Astrocyte of the spinal cord (primary cell): ENCODE measurements at places on chromosomes 16 and 17.

DNA sequence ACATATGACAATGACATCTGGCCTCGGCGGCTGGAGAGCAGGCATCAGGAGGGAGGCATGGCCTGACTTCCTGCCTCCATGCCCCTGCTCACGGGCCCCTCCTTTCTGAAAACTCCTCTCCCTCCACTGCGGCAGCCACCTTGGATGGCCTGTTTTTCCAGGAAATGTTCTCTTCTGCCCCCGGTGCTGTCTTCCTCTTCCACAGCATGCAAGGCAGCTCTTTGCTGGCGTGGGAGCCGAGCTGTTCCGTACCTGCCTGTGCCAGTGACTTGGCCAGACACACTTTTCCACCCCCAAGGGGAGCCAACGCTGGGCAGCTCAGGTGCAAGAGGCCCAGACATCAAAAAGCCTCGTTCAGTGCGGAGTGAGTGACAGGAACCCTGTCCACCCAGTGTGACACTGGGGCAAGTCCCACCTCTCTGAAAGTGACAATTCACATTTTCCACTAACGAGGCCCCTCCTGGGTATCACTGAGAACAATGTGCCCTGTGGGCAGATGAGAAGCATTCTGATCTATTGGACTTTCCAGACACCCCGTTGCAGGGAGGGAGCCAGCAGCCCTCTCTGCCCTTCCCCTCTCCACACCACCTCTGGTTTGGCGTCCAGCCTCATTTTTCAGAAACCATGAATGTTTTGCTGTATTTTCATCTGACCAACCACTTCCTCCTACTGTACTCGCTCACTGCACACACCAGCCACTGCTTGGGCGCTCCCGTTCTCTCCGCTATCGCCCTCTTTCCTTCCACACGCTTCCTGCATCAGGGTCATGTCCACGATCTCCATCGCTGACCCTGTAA, 31.2 kb downstream of the NSMCE1 start:
- peak; percentile 35 for DNase-seq

DNA sequence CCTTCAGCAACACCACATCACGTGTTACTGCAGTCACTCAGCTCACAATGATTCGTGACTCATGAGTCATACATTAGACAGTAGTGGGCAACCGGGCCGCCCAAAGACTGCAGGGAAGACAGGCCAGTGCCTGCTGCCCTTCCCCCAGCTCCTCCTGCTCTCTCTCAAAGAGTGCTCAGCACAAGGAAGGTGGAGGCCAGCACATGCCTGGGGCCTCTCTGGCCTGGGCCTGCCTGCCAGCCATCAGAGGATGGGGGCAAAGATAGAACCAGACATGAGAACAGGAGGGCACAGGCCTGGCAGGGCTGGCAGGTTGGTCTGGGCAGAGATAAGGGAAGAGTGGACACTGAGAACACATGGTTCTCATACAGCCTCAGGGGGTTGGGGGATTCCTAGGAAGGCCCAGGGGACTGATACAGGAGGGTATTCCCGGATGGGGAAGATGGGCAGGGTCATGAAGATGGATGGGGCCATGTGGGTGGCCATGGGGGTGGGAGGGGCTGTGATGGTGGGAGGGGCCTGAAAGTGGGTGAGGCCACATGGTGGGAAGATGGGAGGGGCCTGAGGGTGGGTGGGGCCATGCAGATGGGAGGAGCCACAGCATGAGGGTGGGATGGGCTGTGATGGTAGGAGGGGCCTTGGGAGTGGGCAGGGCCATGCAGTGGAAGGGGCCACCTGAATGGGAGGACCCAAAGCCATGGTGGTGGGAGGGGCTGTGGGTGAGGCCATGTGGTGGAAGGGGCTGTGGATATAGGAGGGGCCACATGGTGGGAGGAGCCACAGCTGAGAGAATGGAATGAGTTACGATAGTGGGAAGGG, 29.0 kb downstream of the KATNB1 start:
- DNase-seq = peak; percentile 76

DNA sequence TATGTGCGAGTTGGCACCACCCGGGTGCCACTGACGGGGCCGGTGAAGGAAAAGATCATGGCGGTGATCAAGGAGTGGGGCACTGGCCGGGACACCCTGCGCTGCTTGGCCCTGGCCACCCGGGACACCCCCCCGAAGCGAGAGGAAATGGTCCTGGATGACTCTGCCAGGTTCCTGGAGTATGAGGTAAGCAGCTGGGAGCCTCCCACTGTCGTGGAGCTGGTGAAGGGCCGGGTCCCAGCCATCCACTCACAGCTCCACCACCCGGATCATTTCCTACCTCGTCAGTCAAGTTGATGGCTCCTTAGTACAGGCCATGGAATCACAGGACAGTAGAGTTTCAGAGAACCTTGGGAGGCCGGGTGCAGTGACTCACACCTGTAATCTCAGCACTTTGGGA, 20.0 kb downstream of the ATP2A1 start:
- DNase-seq = no peak

GRCh38 chr17:13874817-13875216, 194.5 kb upstream of the COX10 start:
- DNase-seq = no peak

GRCh38 chr17:65707780-65708179, 146.3 kb upstream of the AXIN2 start:
- peak; percentile 35 for DNase-seq

DNA sequence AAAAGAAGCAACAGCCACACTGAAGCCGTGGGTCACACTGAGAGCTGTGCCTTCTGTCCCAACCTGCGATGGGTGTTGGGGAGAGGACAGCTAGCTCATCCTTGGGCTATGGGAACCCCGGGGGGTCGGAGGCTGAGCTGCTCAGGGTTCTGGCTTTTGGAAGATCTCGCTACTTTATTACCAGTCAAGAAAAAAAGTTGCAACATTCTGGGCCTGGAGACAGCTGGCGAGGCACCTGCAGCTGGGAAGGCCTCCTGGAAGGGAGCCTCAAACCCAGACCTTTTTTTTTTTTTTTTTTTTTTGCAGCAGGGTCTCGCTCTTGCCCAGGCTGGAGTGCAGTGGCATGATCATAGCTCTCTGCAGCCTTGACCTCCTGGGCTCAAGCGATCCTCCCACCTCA, 24.9 kb downstream of the TPSD1 start:
- no peak for DNase-seq

DNA sequence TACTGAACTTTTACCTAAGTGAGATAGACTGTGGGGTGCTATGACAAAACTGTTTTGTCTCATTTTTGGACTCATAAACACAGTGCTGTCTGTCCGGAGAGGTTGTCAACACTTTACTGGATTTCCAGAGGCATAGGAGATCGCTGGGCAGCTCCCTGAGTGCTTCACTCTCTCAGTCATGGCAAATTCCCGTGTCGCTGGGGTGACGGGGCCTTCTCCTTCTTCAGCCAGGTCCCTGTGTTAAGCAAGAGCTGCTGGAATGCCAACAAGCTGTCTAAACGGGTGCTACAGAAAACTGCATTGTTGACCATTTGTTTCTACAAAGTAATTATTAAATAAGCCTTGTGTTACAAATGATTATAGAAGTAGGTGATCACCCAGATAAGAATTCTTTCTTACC, 141.6 kb downstream of the DNAH9 start:
- no peak for DNase-seq

DNA sequence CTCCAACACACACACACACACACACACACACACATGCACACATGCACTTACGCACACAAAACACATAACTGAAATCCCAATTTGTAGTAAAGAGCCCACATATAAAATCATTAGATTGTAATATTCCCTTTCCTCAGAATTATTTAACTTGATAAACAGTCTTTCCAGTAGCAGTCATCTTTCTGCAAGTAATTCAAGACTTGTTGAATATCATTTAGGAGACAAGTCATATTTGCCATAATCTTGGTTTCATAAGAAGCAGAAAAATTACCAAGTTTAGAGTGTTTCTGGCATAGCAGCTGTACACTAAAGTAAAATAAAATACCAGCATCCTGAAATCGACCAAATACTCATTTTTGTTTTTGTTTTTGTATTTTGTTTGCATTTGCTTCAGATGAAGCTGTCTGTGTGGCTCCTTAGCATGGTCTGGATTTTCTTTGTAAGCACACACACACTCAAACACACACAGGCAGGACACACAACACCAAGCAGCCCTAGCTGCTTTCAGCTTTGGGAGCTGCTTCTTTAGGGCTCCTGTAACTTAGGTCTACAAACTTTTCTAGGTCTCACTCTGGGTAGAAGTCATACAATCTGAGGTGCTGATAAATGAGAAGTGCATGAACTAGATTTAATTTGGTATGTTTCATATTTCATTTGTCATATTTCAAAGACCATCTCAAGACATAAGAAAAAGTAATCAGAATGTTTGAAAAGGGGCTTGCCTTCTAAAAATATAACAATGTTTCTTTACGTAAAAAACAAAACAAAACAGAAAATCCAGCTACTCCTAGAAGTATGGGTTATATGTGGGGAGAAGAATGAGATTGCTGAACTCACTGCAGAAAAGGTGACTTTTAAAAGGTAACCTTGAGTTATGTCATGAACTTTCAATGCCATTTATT, 3.0 kb downstream of the SALL1 start:
- peak; percentile 67 for DNase-seq

GRCh38 chr16:83402160-83402814, 405.5 kb upstream of the HSBP1 start:
- DNase-seq = no peak

DNA sequence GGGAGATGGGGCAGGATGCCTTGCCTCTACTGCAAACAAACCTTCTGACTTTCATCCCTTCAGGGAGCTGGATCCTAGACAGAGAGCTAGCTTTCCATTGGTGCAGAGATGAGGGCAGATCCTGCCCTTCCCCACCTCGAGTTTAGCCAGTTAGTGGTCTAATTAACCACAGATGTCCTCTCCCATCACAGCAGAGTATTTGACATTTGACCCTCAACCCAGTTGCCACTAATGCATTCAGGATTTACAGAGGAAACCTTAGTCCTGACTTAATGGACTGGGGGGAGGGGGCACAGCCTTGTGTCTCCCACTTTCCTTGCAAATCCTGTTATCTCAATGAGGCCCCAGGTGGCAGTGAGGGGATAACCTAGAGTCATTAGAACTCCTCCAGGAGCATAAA, 10.2 kb downstream of the PIP4K2B start:
- no peak for DNase-seq

GRCh38 chr17:81394377-81394920, 808 bp upstream of the BAHCC1 start:
- DNase-seq = no peak

GRCh38 chr17:76196675-76197074, 43.6 kb downstream of the RNF157 start:
- no peak for DNase-seq

DNA sequence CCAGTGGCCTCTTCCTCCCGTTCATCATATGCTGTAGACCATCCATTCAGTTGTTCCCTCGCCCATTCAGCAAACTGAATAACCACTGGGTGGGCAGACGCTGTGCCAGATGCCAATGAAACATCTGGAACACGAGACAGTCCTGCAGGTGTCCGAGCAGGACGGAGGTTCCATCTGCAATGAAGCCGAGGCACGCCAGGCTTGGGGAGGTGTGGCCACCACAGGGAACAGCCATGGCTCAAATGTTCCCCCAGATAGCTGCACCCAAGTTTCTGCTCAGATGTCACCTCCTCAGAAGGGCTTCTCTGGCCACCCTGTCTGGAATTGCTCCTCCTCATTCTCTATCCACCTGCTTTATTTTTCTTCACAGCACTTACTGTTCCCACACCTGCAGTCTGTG, 30.5 kb downstream of the UBE2O start:
- DNase-seq = no peak

DNA sequence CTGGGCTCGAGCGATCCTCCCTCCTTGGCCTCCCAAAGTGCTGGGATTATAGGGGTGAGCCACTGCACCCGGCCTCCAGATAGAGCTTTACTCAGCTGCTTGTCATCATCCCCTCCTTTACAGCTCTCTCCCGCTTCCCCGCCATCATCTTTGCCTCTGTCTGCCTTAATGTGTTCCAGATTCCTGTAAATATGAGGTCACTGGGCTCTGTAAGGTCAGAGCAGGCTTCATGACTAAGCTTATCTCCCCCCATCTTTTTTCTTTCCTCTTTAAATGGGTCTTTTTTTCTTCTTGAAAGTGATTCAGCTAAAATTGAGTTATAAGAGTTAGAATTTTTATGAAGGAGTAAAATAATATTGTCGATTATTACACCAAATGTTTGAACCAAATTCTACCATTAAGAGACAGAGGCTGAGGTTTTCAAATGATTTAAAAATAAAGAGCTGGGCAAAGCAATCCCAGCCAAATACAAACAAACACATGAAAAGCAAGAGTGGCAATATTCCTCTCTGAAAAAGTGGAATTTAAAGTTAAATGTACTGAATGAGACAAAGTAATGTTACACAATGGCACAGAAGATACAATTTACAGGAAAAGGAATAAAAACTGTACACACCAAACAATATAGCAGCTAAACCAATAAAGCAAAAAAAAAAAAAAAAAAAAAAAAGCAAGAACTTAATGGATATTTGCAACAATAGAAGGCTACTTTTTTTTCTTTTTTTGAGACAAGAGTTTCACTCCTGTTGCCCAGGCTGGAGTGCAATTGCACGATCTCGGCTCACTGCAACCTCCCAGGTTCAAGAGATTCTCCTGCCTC, 62.1 kb downstream of the CRISPLD2 start:
- peak; percentile 93 for DNase-seq

DNA sequence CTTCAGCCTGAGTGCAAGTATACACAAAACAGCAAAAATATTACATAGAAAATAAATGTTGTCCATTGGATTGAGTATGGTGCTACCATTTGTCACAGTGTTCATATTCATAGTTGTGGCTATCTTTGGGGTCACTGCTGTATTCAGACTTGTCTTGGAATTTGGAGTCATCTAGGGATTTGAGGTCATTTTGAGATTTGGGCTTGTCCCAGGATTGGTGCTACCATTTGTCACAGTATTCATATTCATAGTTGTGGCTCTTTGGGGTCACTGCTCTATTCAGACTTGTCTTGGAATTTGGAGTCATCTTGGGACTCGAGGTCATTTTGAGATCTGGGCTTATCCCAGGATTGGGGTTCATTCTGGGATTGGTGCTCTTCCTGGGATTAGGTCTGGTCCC, 24.8 kb downstream of the OMG start:
- DNase-seq = no peak

- DNase-seq = no peak
Observed at GRCh38 chr16:23957287-23957686, 121.5 kb downstream of the PRKCB start.

DNA sequence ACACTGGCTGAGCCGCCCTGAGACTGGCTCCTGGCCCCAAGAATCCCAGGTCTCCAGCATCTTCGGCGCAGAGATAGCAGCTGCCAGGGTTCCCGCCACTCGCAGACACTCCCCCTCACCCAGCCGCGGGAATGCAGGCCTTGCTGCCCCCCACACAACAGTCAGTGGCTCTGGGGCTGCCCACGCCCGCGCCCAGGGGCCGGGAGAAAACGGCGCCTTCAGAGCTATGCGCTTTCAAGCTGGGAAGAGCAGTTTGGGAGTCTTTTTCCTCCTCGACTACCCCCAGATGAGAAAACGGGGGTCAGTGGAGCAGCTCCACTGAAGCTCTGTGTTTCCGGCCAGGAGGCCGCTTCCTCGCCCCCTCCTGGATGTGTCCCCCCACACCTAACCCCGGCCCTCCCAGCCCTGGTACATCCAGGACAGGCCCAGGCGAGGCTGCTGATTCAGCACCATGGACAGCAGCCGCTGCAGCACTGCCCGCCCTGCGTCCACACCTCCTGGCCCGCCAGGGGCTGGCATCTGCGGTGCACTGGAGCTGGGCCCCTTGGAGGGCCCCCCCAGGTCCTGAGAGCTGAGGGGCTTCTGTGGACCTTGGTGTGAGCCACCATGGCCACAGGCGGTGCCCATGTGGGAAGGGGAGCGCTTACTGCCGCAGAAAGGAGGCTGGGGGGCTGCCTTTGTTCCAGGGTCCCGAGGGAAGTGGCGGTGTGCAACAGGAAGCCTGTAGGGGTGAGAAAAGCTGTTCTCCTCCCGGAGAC, 35.7 kb downstream of the CACNA1H start:
- DNase-seq = no peak
